ENCODE measurements at places on chromosomes 13 and 19.

GRCh38 chr19:55646889-55647731 lies 902 bp upstream of the CCDC106 start:
- no peak for DNase-seq

DNA sequence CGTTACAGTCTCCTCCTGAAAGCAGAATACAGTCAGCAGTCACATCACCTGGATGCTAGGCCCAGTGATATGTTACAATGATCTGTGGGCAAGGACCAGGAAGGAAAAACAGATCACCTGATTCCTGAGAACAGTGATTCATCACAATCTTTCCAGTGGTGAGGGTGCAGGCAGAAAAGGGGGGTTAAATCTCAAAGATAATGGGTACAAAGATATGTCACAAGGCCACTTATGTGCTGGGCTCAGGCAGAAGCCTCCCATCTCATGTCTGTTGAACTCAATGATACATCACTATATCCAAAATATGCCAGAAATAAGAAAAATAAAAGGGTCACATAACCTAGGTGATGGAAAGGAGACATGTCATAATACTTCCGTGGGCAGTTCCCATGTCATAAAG lies 10.8 kb upstream of the ZNF91 start:
- no peak for DNase-seq

- no peak for DNase-seq
Observed at GRCh38 chr13:29918845-29919244, 68.4 kb upstream of the UBL3 start.

GRCh38 chr13:27374650-27375049 lies 49.8 kb upstream of the GTF3A start:
- peak; percentile 78 for DNase-seq

DNA sequence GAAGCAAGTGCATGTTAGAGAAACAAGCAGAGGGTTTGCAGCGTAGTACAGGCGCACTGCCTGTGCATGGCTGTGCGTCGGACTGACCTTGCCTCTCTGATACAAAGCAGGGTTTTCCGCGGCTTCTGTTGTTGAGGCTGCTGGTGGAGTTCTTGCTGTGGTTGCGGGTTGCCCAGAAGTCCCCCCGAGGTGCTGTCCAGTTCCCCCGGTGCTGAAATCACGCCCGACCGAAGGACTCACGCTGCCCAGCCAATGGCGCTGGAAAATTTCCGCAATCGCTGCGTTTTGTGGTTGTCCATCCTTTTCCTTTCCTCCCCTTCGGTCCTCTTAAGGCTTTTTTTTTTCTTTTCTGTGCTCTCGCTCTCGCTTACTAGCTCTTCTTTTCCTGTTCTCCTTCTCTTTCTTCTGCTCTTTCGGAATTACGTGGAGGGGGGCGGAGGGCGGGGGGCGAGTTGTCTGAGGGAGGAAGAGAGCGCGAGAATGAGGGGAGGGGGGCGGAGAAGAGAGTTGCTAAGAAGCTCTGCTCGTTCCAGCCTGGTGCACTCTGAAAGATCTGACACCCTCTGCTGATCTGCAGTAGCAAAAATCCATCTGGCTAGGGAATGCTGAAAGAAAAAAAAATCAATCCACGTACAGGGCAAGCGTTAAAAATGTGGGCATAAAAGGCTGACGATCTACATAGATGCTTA lies at the start of gene SLITRK1:
TSS of gene SLITRK1 (minus strand) at position 558 of the 689 bp plus-strand sequence. CDS start 967 bp downstream, outside the sequence.
- peak; percentile 23 for DNase-seq

DNA sequence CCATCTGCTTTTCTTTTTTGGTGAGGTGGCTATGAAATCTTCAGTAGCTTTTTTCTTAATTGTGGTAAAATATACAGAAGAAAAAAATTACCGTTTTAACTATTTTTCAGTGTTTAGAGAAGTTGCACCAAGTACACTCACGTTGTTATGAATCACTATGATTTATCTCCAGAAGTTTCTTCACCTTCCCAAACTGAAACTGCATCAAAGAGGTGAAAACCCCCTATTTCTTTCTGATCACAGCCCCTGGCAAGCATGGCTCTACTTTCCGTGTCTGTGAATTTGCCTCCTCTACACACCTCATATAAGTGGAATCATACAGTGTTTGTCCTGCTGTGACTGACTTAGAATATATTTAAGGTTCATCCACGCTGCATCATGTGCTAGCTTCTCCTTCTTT lies 15.6 kb upstream of the SIGLEC10 start:
- DNase-seq = no peak

All from activated CD4-positive, alpha-beta T cell treated with anti-CD3 and anti-CD28 coated beads, Interleukin-2, Interleukin-6, amounts not matched to agents 100 ng/mL and 50 ng/mL, durations not matched to agents 16 hours and 8 hours (primary cell).